ENCODE measurements at places on chromosomes 6 and 20. TPM values are rescaled to one million over a fixed set of nuclear protein-coding genes. Genes with fewer than 3 reads are reported as not detected.

- peak; percentile 90 for DNase-seq
Observed at GRCh38 chr6:74931558-74931957, 274.3 kb downstream of the COL12A1 start.

DNA sequence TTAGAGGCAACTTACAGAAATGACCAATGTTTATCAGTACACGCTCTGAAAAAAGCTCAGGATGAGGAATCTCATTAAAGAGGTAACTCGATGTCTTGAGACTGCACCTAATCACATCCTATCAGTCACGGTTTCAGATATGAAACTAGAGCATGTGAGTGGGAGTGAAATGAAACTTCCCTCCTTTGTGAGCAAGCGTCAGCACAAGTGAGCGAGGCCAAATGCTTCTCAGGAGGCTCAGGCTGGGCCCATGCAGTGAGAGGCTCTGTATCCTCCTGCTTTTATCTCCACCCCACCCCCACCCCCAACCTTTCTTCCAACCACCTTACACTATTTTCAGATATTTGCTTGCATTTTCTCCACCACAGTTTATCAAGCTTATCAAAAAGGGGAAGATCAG is 140.8 kb upstream of the RIMS1 start:
- no peak for DNase-seq

DNA sequence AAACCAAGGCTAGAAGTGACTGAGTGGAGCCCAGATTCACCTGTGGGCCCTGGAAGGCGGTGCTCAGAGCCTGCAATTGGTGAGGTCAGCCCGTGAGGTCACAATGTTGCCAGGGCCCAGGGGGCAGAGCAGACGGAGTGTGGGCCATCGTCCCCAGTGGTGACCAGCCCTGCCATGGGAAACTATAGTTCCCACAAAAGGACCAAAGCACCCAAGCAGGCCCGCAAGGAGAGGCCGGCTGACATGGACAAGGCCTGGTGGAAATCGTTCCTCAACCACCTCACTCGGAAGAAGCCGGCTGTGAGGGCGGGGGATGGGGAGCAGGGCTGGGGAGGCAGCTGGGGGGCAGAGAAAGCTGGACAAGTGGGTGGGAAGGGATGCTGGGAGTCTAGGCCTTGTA is at the start of gene C20orf144:
TSS of gene C20orf144 (plus strand) at position 156 of the 400 bp plus-strand sequence. CDS start at position 175, 19 bp downstream.
- no peak for DNase-seq

DNA sequence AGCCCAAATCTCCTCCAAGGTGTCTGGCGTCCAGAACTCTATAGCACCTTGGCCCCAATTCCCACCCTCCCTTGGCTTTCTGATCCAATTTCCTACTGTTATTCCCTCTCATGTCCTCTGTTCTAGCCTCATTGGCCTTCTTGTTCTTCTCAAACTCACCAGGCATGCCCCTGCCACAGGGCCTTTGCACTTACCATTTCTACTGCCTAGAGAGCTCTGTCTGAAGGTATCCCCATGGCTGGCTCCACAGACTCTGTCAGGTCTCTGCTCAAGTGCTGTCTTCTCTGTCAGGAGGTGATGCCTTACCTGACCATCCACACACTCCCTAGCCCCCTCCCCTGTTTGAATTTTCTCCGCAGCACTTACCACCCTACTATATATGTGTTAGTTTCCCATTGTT is 5.6 kb upstream of the BMP6 start:
- DNase-seq: no peak

DNA sequence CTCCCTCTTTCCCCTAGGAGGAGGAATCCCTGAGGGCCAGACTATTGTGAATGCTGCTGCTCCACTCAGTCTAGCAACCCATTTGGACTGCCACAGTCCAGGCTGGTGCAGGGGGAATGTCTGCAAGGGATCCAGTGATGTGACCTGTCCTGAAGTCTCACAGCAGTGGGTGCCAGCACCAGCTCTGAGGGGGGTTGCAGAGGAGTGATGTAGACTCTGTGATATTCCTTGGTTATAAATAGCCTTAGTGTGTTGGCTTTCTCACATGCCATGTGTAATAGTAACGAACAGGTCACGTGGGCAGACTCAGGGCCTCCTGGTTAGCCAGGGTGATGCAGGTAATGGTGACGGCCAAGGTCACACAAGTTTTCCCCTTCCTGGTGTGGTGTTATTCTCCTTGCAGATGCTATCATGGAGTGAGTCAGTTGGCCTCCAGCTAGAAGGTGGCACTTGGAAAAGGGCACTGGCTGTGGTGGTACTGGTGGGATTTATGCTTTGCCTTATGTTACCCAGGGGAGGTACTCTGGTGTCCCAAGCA is 404.4 kb downstream of the UTRN start:
- no peak for DNase-seq

DNA sequence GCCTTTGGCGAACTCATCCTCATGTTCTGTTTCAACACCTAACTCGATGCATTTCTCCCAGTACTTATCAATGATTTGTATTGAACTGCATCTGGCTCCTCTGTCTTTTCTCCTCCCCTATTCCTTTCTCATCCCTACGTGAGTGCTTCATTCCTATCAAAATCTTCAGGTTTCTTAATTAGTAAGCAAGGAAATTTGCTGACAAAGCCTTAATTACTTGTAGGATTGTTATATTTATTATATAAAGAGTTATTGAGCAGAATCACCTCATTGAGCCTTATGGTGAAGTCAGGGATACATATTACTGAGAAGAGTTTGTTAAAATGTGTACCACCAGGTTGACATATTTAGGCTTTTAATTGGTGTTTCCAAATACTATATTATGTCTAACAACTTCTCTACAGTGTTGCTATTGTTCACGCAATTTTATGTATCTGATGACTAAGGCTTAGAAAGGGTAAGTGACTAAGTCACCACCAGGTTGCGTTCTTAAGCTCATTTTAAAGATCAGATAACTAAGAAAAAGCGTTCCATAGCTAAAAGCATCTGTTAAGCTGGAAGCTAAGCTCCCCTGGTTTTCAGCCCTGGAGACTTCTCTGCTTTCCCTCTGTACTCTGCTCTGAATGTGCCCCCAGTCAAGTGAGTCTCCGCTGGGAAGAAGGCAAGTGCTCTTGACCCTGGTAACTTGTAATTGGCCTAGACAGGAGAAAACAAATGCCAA is 18.9 kb downstream of the SCGN start:
- no peak for DNase-seq

DNA sequence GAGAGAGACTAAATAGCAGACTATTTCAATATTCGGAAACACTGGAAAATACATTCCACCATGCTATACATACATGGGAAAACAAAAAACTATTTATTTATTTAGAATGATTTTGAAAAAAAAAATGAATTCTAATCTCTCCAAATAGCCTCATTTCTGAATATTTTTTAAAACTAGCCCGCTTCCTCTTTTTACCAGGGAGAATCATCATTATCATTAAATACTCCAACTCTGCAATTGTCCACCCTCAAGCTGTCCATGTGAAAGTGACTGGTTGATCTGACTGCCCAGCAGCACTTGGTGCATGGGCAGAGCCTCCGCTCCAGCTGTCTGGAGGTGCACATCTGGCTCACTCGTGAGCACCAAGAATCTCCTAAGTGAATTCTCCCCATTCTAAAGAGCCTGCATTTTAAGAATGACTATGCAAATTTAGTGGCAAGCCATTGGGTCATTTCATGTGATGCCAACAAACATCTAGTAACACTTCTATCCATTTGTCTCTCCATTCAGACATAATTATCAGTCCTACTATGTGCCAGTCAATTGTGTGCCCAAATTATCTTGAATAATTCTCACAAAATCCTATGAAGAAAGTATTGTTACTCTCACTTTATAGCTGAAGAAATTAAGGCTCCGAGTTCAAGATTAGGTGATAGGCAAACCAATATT is 64.8 kb downstream of the INSM1 start:
- DNase-seq: no peak

DNA sequence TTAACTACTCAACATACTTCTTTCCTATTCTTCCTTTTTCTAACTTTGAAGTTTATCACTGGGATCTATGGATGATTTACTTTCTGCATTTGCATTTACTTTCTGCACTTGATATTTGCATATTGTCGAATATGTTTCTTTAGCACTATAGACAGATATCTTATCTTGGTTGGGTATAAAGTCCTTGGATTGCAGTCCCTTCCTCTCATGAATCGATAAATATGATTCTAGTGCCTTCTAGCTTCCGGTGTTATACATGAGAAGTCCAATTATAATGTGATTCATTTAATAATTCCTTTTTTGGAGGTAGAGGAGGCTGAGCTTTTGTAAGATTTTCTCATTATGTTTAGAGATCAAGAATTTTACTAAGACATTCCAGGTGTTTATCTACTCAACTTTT is 321.2 kb upstream of the RUNX2 start:
- no peak for DNase-seq

DNA sequence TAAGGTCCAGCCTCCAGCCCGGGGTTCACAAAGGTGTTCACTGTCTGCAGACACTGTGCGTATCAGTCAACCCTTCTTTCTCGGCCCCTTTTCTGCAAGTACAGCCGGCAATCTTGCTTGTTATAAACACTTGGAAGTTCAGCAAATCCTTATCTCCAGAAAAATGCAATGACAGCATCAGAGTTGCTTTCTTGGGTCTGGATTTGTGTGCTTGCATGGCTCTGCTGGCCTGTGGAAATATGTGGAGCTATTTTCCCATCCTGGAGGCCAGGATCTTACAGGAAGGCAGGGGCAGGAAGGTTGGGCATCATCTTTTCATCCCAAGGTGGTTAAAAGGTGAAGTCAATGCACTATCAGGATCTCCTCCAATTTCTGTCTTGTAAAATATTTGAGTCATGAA is 100.3 kb downstream of the SMOC2 start:
- no peak for DNase-seq

- no peak for DNase-seq
Observed at GRCh38 chr6:169160091-169160854, 93.4 kb downstream of the THBS2 start.

DNA sequence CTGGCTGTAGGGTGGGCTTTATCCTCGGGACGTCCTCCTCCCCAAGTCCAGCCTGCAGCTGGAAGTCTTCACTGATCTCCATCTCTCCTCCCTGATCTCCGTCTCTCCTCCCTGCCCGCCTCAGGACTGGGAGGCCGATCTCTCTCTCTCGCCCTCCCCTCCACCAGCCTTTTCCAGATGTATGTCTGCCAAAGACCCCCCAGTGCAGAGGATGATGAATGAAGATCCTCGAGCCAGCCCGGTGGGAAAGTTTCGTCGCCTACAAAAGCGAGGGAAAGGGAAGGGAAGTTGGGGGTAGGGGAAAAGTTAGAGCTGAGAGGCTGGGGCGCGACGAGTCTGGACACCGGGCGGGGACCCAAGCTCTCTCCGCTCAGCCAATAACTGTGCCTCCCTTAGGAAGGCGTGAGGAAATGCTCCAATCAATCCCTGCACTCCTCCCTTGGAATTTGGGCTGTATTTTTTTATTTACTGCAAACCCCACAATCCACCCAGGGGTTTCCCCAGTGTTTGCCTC is 595 bp upstream of the SRF start:
- DNase-seq: peak; percentile 32

- DNase-seq: no peak
Observed at GRCh38 chr6:88238065-88238464, 71.9 kb upstream of the CNR1 start.

GRCh38 chr6:140979642-140980091 is 1153.1 kb upstream of the GJE1 start:
- DNase-seq: peak; percentile 94

GRCh38 chr6:45026003-45026516 is 302.1 kb upstream of the RUNX2 start:
- DNase-seq: no peak

- DNase-seq: no peak
Observed at GRCh38 chr6:28720357-28721231, 194.9 kb downstream of the GPX5 start.

GRCh38 chr6:27255866-27256265 is 8.4 kb downstream of the PRSS16 start:
- DNase-seq: no peak

BCL2L1 gene
- 103 TPM for total RNA-seq

HLA-DRA gene
- total RNA-seq: not detected

RTN4IP1 gene
- total RNA-seq: 5.3 TPM

HINT3 gene
- total RNA-seq: 12.2 TPM

ADGRG6 gene
- total RNA-seq: 89.2 TPM

TREML1 gene
- total RNA-seq: not detected

RIMS4 gene
- 0.53 TPM for total RNA-seq

SMPD2 gene
- 4.9 TPM for total RNA-seq

SPATS1 gene
- not detected for total RNA-seq

SLC22A16 gene
- total RNA-seq: not detected

ESF1 gene
- total RNA-seq: 13.9 TPM

Measured in astrocyte (in vitro differentiated cells and primary cell).